Hair follicular keratinocyte (primary cell): ENCODE measurements at places on chromosomes 6 and 20. TPM values are rescaled to one million over a fixed set of nuclear protein-coding genes. Genes with fewer than 3 reads are reported as not detected.

KCNS1 gene
- 0.91 and 1.7 TPM in 2 replicates for total RNA-seq

VNN1 gene
- total RNA-seq: 0.46 and 0.70 TPM in 2 replicates

LPA gene
- total RNA-seq: not detected in 2 replicates

GJE1 gene
- not detected in 2 replicates for total RNA-seq

CITED2 gene
- 16.7 and 22.8 TPM in 2 replicates for total RNA-seq

MICAL1 gene
- 22.4 and 43.3 TPM in 2 replicates for total RNA-seq

ANKRD66 gene
- not detected in 2 replicates for total RNA-seq

PRIM2 gene
- total RNA-seq: 15.0 and 27.5 TPM in 2 replicates

IL20RA gene
- total RNA-seq: 1.0 and 2.0 TPM in 2 replicates

BRPF3 gene
- total RNA-seq: 2.5 and 4.3 TPM in 2 replicates

WFDC13 gene
- total RNA-seq: not detected in 2 replicates

PSMB1 gene
- total RNA-seq: 383 and 482 TPM in 2 replicates

SPTLC3 gene
- 8.7 and 10.9 TPM in 2 replicates for total RNA-seq

TSPO2 gene
- total RNA-seq: not detected in 2 replicates

GRM4 gene
- total RNA-seq: 0.38 TPM in 1 of 2 replicates, not detected in the other

TSBP1 gene
- total RNA-seq: not detected in 2 replicates

IL17A gene
- not detected in 2 replicates for total RNA-seq

ACTL10 gene
- 2.5 and 3.4 TPM in 2 replicates for total RNA-seq

CHRNA4 gene
- total RNA-seq: not detected in 2 replicates

PPP1R14C gene
- total RNA-seq: 38.1 and 58.3 TPM in 2 replicates

SLC22A7 gene
- total RNA-seq: not detected in 2 replicates

C20orf204 gene
- under 0.01 and 0.04 TPM in 2 replicates for total RNA-seq

CDH26 gene
- total RNA-seq: 0.47 and 1.2 TPM in 2 replicates
